GM03348 (cell line): ENCODE measurements at places on chromosomes 3 and 15.

DNA sequence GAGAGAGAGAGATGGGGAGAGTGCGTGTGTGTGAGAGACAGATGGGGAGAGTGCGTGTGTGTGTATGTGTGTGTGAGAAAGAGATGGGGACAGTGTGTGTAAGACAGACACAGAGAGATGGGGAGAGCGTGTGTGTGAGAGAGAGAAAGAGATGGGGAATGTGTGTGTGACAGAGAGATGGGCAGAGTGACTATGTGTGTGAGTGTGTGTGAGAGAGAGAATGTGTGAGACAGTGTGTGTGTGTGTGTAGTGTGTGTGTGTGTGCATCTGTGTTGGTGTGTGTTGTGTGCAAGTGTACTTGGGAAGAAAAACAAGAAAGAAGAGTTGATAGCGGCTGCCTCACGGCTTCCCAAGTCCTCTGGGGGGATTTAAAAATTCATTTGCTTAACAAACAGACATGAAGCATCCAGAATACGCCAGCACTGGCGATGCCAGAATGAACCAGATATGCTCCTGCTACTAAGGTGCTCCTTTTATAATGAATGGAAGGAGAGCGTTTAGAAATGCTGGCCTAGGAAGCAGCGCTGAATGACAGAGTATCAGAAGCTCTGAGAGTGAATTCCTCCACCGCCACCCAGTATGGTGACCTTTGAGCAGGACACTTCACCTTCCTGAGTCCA lies 186.1 kb upstream of the TSC22D2 start:
- no peak for DNase-seq

GRCh38 chr15:41878355-41878699 lies 15.5 kb downstream of the SPTBN5 start:
- DNase-seq: no peak

DNA sequence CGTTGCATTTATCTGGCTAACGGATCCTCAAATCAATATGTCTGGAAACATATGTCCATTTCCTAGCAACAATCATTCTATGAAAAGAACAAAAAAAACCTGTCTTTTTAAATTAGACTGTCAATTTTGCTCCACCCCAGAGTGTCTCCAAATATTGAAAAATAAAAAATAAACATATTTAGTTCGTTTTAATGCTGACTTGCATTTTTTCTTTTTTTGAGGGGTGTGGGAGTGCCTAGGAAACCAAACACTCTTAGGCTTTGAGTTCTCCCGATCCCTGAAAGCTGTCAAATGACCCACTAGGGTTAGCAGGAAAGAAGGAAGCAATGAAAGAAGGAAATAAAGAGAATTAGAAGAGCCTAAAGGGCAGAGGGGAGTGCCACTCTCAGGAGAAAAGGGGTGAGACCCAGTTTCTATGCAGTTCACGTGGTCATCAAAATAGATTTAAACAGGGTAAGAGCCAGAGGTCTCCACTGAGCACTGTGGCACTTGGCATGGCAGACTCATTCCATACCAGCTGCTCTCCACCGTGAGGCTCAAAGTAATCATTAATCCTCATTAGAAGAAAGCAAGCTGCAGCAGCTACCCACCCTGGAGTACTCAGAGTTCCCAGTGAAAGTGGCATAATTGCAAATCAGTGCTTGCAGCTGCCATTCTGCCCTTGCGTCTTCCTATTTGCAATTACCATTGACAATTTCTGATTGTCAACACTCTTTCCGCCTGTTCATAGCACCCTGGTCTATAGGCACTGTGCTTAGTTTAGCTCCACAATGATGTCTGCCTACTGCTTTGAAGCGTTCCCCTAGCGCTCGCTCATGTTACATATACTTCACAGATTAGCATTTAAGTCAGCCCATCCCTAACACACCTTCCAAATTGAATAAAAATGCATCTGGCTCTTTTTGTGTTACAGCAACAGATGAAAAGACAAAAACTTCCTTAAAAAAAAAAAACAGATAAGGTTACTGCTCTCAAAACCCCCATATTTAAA lies 32.3 kb downstream of the PDZRN3 start:
- DNase-seq: no peak

- DNase-seq: no peak
These were observed 1.8 kb upstream of the USP19 start for GRCh38 chr3:49122451-49122850.

- DNase-seq: no peak
These were observed 99.8 kb downstream of the SEMA5B start for GRCh38 chr3:122927726-122928125.
